CD4-positive, alpha-beta T cell treated with Interleukin-10 for 1 hour (primary cell): ENCODE measurements at places on chromosomes 1 and 21.

GRCh38 chr1:79303040-79303439, 296.5 kb upstream of the ADGRL4 start:
- DNase-seq: no peak

DNA sequence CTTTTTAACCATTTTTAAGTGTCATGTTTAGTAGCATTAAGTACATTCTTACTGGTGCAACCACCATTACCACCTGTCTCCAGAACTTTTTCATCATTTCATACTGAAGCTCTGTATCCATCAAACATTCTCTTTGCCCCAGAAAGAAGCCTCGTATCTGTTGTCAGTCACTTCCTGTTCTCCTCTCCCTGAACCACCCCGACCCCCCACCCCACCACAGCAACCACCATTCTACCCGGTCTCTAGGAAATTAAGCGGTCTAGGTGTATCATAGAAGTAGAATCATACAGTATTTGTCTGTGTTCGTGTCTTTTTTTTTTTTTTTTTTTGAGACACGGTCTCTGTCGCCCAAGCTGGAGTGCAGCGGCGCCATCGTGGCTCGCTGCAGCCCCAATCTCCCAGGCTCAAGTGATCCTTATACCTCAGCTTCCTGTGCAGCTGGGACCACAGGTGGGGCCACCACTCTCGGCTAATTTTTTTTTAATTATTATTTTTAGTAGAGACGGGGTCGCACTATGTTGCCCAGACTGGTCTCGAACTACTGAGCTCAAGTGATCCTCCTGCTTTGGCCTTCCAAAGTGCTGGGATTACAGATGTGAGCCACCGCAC, 23.7 kb upstream of the EPHA8 start:
- no peak for DNase-seq

GRCh38 chr21:25036775-25037174, 570.5 kb downstream of the MRPL39 start:
- DNase-seq: no peak

DNA sequence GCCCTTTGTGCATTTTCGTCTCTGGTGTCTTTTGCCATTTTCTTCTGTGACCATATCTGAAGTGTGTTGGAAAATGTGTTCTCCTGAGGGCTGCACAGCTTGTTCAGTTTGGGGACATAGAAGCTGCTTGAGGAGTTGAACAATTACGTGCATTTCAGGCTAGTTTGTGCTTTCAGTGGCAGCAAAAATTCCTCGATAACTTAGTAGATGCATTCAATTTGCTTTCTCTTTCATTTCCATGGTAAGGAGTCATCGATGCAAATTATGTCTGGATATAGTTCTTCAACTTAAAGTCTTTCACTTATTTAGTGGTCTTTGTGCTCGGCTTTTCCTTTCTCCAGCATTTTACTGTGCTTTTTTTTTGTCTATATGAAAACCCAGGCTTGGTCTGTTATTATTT, 441.5 kb downstream of the PLA2G4A start:
- no peak for DNase-seq

DNA sequence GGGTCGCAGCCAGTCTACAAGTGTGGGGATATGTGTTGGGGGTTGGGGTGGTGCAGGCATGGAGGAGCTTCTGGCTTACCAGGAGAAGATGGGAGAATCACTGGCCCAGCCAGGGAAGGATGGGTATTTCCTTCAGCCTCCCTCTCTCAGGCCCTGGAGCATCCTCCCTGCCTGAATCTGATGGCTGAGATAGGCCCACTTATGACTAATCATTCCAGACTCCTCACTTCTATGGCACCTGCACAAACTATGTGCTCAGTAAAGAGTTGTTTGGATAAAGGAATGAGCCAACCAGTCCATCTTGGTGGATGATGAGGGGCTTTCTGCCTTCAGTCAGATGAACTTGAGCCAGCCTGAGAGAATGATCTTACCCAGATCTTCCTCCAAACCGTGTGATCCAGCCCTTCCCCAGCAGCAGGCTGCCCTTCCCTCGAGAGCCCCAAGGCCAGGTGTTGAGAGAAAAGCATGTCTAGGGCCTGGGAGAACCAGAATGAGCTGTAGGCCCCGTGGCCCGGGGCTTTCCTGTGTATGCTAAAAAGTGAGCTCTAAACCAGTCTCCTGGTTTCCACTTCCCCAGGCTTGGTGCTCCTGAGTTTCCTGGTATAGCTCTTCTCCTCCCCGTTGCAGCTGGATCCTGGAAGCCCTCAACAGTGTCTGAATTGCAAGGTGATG, 1.3 kb downstream of the GPA33 start:
- no peak for DNase-seq

GRCh38 chr1:72442262-72442661, 159.9 kb upstream of the NEGR1 start:
- DNase-seq: no peak

- no peak for DNase-seq
Measured at GRCh38 chr1:15707239-15707925, 23.3 kb downstream of the PLEKHM2 start.

DNA sequence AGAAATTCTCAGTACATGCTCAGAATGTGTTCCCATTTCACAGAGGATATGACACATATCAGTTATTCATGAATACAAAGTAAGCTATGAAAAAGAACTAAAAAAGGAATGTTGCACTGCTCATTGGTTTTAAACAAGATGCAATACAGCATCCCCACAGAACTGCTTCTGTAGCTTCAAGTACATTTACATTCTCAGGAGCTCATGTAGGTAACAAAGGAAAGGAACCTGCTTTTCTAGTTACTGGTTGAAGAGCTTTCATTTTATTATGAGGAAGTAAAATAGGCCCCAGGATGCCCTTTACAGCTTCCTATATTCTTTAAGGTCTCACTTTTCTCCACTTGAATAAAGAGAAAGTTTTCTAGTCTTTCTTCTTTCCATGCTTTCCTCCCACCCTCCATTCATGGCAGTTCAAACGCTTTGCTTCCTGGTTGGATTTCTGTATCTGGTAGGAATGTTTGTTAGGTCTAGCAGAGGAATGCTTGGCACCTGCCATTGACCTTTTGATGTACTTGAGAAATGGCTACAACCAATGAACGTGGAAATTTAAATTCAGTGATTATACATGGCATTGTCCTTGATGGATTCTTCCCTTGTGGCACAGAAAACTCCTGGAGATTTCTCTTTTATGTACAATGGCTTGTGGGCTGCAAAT, 27.1 kb upstream of the KCNK2 start:
- no peak for DNase-seq

DNA sequence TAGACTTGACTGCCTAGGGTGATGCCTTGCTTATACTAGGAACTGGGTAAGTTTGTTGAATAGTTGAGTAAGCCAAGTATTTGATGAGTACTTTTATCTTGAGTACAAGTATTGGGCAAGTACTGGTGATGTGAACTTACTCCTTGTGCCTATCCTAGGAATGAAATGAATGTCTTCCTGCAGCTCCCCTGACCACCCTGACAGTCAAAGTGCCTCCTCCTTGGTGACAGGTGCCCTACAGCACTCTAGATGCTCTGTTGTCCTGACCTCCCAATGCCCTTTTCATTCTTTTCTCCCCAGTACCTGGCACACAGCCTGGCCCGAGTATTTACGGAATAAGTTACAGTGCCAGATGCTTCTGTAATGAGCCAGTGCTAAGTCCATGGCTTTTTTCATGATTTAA, 25.5 kb downstream of the PCSK9 start:
- no peak for DNase-seq

DNA sequence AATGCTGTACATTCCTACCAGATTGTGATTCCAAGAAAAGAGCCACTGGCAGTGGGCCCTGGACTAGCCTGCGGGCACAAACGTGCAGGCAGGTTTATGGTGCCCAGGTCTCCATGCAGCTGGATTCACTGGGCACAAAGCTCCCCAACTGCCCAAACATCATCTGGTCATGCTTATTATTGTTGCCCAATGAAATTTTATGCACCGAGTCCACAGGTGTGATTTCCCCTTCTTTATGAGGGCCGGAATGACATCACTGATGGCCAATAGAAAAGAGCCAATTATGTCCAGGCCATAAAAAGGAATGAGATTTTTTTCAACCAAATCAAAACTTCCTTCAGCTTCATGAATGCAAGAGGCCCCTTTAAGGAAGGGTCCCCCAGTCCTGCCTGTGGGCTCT, 66.2 kb downstream of the ERI3 start:
- no peak for DNase-seq

- DNase-seq: no peak
Measured at GRCh38 chr21:42409366-42409765, 5.7 kb downstream of the UBASH3A start.

DNA sequence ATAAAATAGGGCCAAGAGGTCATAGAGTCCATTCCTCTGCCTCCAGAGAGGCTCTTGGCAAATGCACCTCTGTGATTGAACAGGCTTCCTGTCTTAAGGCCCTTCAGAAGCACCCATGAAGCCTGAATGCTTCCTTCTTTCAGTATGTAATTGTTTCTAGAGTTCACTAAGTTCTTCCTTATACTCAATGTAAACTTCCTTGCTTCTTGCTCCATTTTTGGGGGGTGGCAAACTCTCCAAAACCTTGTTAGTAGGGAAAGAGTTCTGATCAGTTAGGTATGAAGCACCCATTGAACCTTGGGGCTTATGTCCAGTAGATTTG, 102.3 kb upstream of the LPGAT1 start:
- no peak for DNase-seq

DNA sequence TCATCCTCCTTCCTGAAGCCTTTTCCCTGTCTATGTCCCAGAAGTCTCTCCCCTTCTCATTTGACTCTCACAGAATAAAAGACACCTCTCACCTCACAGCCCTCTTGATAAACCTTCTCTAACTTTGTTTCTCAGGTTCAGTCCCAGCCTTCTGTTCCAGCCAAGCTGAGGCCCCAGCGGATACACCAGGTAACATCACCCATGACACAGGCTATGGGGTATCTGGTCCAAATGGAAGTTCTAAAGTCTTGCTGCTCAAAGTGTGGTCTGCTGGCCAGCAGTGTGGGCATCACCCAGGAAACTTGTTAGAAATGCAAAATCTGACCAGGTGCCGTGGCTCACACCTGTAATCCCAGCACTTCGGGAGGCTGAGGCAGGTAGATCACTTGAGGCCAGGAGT, 23.2 kb downstream of the LY9 start:
- no peak for DNase-seq
